Spinal cord (tissue), 10 donors: ENCODE measurements at places on chromosomes 11 and 22. TPM values are rescaled to one million over a fixed set of nuclear protein-coding genes. Genes with fewer than 3 reads are reported as not detected.

LRRC74B gene
- not detected for total RNA-seq

POTEH gene
- not detected for total RNA-seq

SEPTIN3 gene
- 89.2 TPM for total RNA-seq

GSTT2B gene
- total RNA-seq, result 1.1 TPM

FLRT1 gene
- total RNA-seq, result 7.0 TPM

GAL3ST1 gene
- 10.3 TPM for total RNA-seq

POLD4 gene
- total RNA-seq, result 7.8 TPM

HIPK3 gene
- total RNA-seq, result 169 TPM

MMP7 gene
- not detected for total RNA-seq

OR2AG2 gene
- 0.28 TPM for total RNA-seq

MN1 gene
- 24.6 TPM for total RNA-seq

BATF2 gene
- 0.99 TPM for total RNA-seq

DRD4 gene
- not detected for total RNA-seq

HTR3B gene
- 0.79 TPM for total RNA-seq

TMEM191B gene
- 3.8 TPM for total RNA-seq

MRPL23 gene
- 46.3 TPM for total RNA-seq

ACR gene
- total RNA-seq, result 0.17 TPM

SPON1 gene
- total RNA-seq, result 87.4 TPM

SPI1 gene
- total RNA-seq, result 8.6 TPM

KCNK4 gene
- total RNA-seq, result 3.2 TPM

TRIM49B gene
- not detected for total RNA-seq

MRGPRF gene
- total RNA-seq, result 28.6 TPM

PKNOX2 gene
- total RNA-seq, result 14.2 TPM

CREB3L1 gene
- 12.2 TPM for total RNA-seq

SLC17A6 gene
- total RNA-seq, result 11.2 TPM

CNGA4 gene
- 0.20 TPM for total RNA-seq

TREH gene
- not detected for total RNA-seq

DGCR2 gene
- 61.5 TPM for total RNA-seq

OR51B2 gene
- total RNA-seq, result 0.22 TPM

THY1 gene
- total RNA-seq, result 112 TPM

HSPB2 gene
- total RNA-seq, result 0.50 TPM

MMP11 gene
- total RNA-seq, result 6.3 TPM

MMP3 gene
- 0.10 TPM for total RNA-seq

TMPRSS4 gene
- total RNA-seq, result 0.30 TPM

RFPL3 gene
- not detected for total RNA-seq

LRRC75B gene
- 24.8 TPM for total RNA-seq

DEAF1 gene
- total RNA-seq, result 77.8 TPM

TMEM121B gene
- 4.6 TPM for total RNA-seq

AIP gene
- 77.4 TPM for total RNA-seq

TESMIN gene
- 1.5 TPM for total RNA-seq

B4GALNT4 gene
- total RNA-seq, result 27.0 TPM

OR52N4 gene
- total RNA-seq, result not detected

SCUBE1 gene
- total RNA-seq, result 11.9 TPM

CALCA gene
- 17.6 TPM for total RNA-seq

CD6 gene
- total RNA-seq, result 0.61 TPM

OR5A1 gene
- not detected for total RNA-seq

KLHDC7B gene
- total RNA-seq, result 0.06 TPM

BBOX1 gene
- 42.8 TPM for total RNA-seq

UPK3A gene
- total RNA-seq, result 0.28 TPM

OR5T3 gene
- not detected for total RNA-seq

HTR3A gene
- 0.28 TPM for total RNA-seq

SBF1 gene
- total RNA-seq, result 51.0 TPM

RFPL2 gene
- 1.8 TPM for total RNA-seq

TCN2 gene
- total RNA-seq, result 29.9 TPM

PGA5 gene
- total RNA-seq, result 0.50 TPM

SMIM35 gene
- 0.06 TPM for total RNA-seq

PRG3 gene
- total RNA-seq, result 1.1 TPM

SYT7 gene
- total RNA-seq, result 31.1 TPM

GDPD4 gene
- not detected for total RNA-seq

SYT8 gene
- not detected for total RNA-seq
